ENCODE measurements at places on chromosomes 16 and 17. TPM values are rescaled to one million over a fixed set of nuclear protein-coding genes. Genes with fewer than 3 reads are reported as not detected.

The TMEM88 gene
- 34.2 TPM for total RNA-seq

The GPR179 gene
- not detected for total RNA-seq

The TBC1D3 gene
- not detected for total RNA-seq

The SLC13A5 gene
- total RNA-seq = 0.48 TPM

The STH gene
- not detected for total RNA-seq

The CHST5 gene
- total RNA-seq = not detected

The CCL4L2 gene
- 1.2 TPM for total RNA-seq

The ALDH3A2 gene
- 107 TPM for total RNA-seq

The IL17C gene
- total RNA-seq = not detected

The VAT1L gene
- 0.10 TPM for total RNA-seq

The FN3K gene
- 19.3 TPM for total RNA-seq

The SCNN1G gene
- total RNA-seq = not detected

The TPSG1 gene
- not detected for total RNA-seq

The GAS2L2 gene
- total RNA-seq = 1.2 TPM

The MYH13 gene
- not detected for total RNA-seq

The KRTAP2-3 gene
- total RNA-seq = not detected

The ARMC7 gene
- total RNA-seq = 7.9 TPM

The CLEC18A gene
- 0.61 TPM for total RNA-seq

The OGFOD3 gene
- 22.6 TPM for total RNA-seq

The HBA2 gene
- total RNA-seq = 248 TPM

The C1QBP gene
- total RNA-seq = 110 TPM

Data from mesenteric fat pad (tissue), 1 donor.